Stimulated activated CD4-positive, alpha-beta T cell treated with anti-CD3 and anti-CD28 coated beads, Interleukin-1b, Interleukin-23, amount 100 ng/mL, for 1 hour (primary cell): ENCODE measurements at places on chromosomes 6 and 20.
A peak's percentile ranks its signal among the peaks of the same experiment; 100 is the strongest.

DNA sequence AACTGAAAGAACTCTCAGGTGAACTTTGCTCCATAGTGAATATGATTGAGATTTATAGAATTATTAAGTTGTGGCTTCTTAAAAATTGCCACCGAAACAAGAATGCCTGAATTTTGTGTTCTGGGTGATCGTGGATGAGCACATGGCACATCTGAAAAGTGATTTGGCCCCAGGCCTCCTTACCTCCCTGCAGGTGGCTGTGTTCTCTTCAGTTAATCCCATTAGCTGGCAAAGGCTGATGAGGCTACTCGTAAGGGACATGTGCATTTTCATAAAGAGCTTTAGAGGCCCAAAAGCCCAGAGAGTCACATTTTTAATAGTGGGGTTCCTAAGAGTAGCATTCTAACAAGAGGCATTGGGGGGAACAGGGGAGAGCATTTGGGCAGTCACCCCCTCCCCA lies 22.6 kb downstream of the GNAS start:
- DNase-seq: no peak

DNA sequence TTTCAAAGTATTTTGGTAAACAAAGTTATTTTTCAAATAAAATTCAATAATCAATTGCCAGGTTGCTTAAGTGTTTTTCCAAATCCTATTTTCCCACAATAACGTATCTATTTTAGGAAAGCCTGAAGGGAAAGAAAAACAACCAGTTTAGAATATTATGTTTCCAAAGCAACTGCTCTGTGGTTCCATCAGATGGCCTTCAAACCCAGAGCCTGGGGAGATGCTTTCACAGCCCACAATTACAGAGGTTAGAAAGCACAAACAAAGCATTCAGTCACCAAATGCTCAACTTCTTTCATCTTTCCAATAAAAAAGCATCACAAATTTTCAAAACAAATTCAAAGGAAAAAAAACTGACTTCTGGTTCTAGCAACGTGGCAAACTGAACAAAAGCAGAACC lies 66.0 kb downstream of the ELOVL5 start:
- DNase-seq: no peak

DNA sequence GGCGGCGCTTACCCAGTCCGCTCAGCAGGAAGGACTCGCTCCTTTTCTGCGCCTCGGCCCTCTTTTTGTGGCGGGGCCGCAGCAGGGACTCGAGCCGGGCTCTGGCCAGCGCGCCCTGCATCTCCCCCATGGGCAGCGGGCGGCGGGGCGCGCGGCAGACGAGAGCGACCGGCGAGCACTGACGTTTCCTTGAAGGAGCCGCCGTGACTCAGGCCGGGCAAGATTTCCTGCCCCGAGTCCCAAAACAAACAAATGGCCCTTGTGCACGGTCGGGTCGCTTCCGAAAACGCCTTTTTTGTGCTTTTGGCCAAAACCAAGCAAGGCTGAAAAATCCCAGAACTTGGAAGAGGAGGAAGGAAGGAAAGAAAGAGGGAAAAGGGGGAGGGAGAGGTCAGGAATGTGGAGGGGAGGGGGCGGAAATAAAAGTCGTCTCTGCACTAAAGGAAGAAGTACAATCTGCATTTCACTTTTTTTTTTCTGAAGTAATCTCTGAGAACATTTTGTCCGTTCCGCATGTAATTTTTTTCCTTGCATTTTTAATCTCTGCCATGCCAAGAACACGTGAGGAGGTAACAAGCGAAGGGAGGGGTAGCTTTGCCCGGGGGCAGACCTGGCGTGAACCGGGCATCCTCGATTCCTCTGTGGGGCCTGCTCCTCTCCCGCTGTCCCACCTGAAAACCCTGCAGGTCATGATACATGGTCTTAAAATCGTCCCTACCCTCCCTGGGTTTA lies 123.3 kb upstream of the SLC2A12 start:
- DNase-seq: peak; percentile 18

GRCh38 chr6:137363805-137364138 lies 130.4 kb downstream of the OLIG3 start:
- no peak for DNase-seq

DNA sequence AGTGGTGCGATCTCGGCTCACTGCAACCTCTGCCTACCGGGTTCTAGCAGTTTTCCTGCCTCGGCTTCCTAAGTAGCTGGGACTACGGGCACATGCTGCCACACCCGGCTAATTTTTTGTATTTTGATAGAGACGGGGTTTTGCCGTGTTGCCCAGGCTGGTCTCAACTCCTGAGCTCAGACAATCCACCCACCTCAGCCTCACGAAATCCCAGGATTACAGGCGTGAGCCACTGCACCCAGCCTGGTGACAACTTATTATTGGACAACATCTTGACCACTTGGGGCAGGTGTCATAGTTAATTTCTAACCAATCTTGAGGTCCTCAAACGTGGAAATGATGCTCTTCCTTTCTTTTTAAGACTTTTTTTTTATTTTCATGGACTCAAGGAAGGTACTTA lies 303.6 kb downstream of the CLIC5 start:
- no peak for DNase-seq

DNA sequence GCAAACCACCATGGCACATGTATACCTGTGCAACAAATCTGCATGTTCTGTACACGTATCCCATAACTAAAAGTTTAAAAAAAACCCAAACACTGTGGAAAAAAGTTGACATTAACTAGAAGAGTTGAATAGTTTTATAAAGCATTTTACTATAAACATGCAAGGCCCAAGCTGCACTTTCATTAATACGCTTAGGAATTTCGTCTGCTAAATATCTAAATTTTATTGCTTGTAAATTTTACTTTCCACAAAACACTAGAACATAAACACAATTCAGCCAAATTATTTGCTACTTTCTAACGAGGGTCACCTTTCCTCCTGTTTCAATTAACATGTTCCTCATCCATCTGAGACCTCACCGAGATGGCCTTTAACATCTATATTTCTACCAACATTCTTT lies 74.4 kb upstream of the MAN1A1 start:
- no peak for DNase-seq

DNA sequence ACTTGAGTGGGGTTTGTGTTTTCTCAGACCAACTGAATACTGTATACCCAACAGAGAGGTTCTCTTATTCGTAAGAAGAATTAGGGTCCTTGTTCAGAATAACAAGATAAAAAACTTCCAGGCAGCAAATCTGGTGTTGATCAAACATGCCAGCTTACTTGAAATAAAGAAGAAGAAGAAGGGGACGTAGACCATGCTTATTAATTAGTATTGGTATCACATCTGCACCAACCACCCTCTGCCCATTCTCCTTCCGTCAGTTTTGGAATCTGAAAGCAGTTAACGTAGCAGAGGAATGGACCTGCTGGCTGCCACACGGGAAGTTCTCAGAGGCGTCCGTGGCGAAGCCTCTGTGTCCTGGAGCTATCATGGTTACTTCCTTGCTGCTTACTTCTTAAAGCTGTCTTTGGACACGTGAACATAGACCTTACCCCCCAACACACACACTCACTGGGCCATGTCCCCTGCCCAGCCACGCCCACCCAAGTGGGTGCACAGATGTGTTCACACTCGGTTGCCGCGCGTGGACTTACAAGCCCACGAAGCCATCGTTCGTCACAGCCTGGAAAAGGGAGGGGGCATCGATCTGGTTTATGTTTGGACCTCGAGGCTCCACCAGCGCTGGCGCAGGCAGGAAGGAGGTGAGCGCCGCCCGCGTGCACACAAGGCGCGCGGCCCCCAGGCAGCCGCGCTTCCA lies 4.1 kb upstream of the DLL1 start:
- no peak for DNase-seq

GRCh38 chr6:149031201-149031858 lies 284.5 kb downstream of the UST start:
- DNase-seq: no peak

- no peak for DNase-seq
These were observed 770 bp downstream of the KIF3B start for GRCh38 chr20:32278199-32278643.

- DNase-seq: no peak
These were observed 25.3 kb downstream of the CEBPB start for GRCh38 chr20:50215926-50216325.

- no peak for DNase-seq
These were observed 8.0 kb upstream of the PMEPA1 start for GRCh38 chr20:57717797-57718196.

- DNase-seq: no peak
These were observed 191.7 kb downstream of the ESR1 start for GRCh38 chr6:151999194-151999593.
